Non-pigmented ciliary epithelial cell (primary cell): ENCODE measurements at places on chromosomes 13 and 19.

- peak; percentile 40 for DNase-seq
Measured at GRCh38 chr13:48009284-48009683, 8.2 kb upstream of the SUCLA2 start.

DNA sequence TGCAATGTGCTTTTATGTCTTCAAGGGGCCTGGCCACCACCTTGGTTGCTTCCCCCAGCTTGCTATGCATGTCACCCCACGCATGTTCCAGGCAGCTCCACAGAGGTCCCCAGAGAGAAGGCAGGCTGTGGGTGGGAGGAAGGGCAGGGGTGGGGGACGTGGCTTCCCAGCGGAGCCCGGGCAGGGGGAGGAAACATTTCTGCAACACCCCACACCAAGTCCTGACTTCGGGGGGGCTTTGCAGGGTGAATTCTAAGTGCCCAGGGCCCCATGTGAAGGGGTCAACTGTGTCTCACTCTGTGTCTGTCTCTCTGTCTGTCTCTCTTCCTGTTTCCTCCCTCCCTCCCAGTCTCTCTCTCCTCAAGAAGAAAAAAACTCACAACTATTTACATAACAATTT is 39.6 kb downstream of the LTBP4 start:
- no peak for DNase-seq

- DNase-seq: no peak
Measured at GRCh38 chr13:73225990-73226389, 167.2 kb downstream of the KLF5 start.

- no peak for DNase-seq
Measured at GRCh38 chr13:101648766-101649487, 196.5 kb downstream of the ITGBL1 start.

DNA sequence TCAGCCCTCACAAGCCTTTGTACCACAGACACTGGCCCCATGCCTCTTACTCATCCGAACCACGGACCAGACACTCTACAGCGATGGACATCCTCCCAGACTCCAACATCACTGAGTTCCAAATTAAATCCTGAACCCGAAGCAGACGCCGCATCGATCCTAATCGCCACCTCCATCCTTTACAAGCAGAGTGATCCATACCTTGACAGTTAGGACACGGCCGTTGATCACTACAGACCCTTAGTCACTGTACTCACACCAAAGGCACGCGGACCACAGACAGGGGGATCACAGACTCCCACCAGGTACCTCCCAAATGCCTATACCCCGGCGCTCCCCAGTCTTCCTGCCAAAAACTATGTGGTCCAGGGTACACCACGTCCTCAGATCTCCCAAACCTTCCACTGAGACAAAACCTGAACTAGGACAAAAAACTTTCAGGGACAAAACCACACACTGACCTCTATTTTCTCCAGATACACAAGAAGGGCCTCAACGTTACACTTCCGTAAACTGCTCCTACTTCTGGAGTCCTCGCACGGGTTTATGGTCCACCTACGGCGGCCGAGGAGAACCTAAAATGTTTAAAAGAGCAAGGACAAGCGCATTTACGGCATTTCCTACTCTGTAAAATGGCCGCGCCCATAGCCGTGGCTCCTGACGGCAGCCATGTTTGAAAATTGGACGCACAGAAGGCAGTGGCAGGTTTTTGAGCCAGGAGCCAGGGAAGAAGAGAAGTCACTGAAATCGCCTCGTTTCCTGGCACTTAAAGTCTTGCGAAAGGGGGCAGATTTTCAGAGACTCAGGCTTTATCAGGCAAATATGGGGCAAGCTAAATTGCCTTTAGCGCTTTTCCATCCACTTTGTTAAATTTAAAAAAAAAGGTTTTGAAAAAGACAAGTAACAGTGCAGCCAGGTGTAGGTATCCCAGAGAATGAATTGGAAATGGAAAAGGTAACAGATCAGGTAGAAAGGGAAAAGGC is at the start of gene ZNF350:
TSS of gene ZNF350 (minus strand) at position 532 of the 983 bp plus-strand sequence. CDS start 12,480 bp downstream, outside the sequence.
- DNase-seq: peak; percentile 84

GRCh38 chr19:1087813-1088415 is 7.3 kb downstream of the POLR2E start:
- DNase-seq: no peak

- DNase-seq: no peak
Measured at GRCh38 chr19:44557933-44558332, 28.5 kb upstream of the CEACAM20 start.

DNA sequence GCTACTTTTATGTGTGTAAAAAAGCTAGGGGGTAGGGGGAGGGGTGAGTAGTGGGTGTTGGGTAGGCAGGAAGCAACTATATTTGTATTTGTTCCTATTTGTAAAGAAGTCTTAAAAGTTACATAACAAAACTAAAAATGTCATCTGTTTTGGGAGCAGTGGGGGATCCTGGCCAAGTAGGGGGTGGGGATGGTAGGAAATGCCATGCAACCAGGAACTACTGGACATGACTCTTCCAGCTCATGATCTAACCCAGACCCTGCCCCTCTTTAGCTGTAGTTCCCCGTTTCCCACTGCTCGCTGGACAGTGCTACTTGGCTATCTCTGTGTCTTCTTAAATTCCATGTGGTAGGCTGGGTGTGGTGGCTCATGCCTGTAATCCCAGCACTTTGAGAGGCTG is 3.2 kb downstream of the GTF3A start:
- no peak for DNase-seq

DNA sequence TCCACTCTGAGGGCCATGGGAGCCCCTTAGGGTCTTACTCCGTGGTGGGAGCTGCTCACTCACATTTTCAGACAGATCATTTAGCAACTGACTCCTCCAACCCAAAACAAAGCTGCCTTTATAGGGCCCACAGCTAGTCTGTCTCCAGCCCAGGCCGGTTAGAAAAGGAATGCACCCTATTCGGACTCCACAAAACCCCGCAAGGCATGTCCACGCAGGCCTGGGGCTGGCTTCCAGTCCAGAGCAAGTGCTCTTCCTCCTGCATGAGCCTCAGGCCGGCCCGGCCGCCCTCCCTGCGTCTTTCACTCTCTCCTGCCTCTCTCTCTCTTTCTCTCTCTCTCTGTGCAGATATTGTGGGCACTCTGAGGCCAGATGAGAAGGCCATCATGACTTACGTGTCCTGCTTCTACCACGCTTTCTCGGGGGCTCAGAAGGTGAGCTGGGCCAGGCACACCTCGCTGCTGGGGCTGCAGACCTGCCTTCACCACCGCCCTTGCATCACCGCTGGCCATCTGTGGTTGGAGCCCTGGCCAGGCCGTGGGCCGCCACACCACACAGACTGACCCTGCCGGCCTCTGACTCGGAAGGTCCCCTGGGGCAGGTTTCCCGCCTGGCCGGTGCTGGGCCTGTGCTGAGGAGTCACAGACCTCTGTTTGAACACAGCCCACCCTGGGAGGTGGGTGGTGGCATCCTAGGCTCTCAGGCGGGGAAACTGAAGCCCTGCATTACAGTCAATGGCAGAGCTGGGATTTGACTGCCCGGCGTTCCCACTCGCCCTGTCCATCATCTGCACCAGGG is 33.1 kb downstream of the CAPN12 start:
- DNase-seq: no peak

DNA sequence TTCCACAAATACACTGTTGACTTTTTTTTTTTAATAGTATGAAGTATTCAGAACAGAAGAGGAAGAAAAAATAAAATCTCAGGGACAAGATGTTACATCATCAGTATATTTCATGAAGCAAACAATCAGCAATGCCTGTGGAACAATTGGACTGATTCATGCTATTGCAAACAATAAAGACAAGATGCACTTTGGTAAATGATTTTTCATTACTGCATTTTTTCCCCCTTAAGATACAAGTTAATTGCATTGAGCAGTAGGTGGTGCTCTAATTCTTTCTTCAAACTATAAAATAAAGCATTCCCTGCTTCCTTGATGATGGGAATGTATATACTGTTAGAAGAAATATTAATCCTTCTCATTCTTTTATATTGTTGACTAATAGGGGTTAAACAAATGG is 17.1 kb downstream of the UCHL3 start:
- DNase-seq: no peak

DNA sequence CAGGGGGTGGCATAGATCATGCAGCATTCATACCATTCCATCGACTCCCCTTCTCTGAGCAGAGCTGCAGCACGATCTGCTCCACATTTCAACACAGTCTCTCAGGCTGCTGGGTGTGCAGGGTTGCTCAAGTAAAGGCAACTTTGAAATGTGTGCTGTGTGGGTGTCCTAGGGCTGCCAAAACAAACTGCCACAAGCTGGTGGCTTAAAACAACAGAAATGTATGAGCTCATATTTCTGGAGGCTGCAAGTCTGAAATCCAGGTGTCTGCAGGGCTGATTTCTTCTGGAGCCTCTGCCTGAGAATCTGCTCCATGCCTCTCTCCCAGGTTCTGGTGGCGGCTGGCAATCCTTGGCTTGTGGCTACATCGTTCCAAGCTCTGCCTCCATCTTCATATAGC is 63.7 kb upstream of the WDFY2 start:
- no peak for DNase-seq

- no peak for DNase-seq
Measured at GRCh38 chr19:42634409-42635232, 39.9 kb upstream of the CEACAM8 start.

GRCh38 chr13:72523049-72523448 is 204.4 kb downstream of the MZT1 start:
- no peak for DNase-seq

DNA sequence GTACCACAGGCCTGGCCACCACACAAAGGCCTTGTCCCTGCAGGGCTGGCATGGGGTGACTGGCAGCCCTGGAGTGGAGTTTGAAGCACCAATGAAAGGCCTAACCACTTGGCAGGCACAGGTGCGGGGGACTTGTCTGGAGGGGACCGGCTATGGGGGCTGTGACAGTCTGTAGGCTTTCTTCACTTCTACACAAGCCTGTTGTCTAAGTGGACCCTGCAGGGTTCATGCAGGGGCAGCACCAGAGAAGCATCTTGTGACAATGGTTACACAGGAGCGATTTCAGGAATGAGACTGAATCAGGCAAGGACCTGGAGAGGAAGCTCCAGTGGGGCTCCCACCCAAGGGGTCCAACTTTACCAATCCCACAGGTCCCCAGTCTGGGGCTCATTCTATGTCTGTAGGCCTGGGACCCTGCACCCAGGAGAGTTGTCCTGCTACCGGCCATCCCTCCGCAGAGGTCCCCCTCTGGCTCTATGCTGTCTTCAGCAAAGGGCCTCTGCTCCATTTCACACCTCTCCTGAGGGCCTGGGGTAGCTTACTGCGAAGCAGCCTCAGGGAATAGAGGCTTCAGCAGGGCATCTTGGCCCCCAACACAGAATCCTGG is 2.3 kb upstream of the ZNF837 start:
- no peak for DNase-seq

- DNase-seq: no peak
Measured at GRCh38 chr13:66640231-66640630, 589.9 kb downstream of the PCDH9 start.

GRCh38 chr19:18665771-18666202 is 17.7 kb upstream of the CRTC1 start:
- DNase-seq: no peak

DNA sequence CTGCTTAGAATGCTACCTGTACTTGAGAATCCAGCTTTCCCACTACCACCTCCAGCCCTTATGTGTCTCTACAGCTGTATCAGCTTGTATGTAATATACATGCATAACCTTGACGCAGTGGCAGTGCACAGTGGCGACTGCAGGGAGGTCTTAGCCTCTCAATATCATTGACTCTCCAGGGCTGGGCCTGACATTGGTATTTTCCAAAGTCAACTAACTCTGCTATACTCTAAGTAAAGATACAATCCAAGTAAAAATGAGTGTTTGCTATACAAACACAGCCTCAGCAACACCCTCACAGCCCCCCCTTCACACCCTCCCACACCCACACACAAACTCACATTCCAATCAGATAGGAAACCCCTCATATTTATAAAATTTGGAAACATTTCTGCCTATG is 6.7 kb upstream of the UBL3 start:
- DNase-seq: no peak

- DNase-seq: no peak
Measured at GRCh38 chr13:22126433-22127021, 455.7 kb downstream of the FGF9 start.

DNA sequence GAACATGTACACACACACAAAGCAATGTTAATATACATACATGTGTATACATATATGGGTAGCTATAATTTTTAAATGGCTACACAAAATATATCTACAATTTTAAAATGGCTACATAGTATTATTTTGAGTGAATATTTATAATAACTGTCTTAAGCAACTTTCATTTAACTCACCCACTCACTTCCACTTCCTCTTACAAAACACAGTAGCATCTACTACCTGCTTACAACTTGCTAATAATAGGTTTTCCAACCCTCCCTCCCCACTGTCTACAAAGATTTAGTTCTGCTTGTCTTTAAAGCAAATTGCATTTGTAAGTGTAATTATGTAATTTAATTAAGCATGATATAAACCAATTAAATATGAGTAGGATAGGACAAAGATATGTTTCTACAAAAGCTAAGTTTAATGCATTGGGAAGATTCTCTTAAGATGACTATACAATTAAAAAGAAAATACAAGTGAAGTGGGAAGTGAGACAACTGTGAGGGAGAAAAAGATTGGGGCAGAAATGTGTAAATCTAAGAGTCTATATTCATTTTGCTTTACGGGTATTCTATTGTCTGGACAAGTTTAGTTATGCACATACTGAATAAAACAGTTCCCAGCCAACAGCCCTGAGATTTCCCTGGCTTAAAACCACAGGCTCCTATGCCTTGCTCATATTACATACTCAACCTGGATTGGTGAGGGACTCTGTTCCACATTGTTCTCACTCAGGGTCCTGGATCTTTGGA is 583.1 kb downstream of the EFNB2 start:
- no peak for DNase-seq

DNA sequence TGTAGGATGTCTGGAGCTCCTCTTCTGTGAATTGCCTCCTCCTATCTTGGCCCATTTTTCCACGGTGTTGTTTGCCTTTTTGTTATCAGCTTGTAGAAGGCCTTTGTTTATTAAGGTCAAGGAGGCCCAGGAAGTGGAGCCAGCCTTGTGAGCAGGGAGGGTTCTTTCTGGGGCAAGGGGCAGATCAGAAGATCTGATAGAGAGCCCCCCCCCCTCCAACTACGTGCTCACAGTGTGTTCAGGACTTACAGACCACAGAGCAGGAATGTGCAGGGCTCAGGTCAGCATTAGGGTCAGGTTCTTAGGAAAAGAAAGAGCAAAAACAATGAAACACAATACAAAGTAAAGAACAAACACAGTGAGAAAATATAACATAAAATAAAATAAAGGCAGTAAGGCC is 59.4 kb downstream of the CCNE1 start:
- no peak for DNase-seq
